GM04503 (cell line): ENCODE measurements at places on chromosomes 12 and 14.
A peak's percentile ranks its signal among the peaks of the same experiment; 100 is the strongest.

DNA sequence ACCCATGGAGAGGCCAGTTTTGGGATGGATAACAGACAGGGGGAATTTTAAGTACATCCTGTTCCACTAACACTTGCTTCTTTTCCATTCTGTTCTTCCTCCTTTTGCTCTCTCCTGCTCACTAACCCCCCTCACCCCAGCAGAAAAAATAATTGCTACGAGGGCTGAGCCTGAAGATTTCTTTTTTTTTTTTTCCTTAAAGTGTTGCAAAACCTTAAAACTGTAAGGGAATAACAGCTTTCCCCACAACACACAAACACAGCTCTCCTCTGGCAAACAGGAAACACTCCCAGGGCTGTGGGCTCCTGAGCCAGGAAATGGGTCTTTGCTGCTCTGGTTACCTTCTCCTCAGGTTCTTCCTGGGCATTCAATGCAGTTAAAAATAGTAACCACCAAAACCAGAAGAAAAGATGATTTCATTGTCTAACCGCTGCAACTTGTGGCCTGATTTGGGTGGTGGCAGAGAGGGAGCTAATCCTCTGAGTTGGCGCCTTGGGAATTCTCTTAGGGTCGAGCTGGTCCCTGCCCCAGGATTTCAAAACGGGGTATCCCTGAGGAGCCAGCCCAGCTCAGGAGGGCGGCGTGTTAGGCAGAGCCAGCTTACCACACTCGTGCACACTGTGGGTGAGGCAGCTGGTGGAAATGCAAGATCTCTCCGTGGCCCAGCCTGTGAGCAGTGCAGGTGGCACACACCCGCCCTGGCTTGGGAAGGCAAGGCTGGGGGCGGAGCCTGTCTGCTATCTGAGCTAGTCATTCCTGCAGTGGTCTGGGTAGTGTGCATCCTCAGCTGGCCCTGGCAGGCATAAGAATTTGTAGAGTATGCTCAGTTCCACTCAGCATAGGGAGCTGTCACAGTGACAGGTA, 17.1 kb upstream of the EMP1 start:
- no peak for DNase-seq

DNA sequence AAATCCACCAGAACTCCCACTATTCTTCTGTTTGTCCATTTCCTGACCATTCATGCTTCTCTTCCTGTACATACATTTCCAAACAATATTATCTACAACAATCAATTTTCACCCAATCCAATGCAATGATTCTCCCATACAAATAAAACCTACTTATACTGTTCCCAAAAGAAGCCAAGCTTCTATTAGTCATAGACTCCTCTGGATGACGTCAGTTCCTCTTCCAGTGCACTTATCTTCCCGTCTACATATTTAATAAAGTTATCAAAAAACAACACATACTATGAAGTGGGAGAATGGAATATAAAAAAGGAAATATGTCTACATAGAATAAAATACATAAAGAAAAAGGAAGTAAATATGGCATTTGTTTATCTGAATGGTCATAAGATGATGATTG, 165.4 kb downstream of the FOXG1 start:
- no peak for DNase-seq

DNA sequence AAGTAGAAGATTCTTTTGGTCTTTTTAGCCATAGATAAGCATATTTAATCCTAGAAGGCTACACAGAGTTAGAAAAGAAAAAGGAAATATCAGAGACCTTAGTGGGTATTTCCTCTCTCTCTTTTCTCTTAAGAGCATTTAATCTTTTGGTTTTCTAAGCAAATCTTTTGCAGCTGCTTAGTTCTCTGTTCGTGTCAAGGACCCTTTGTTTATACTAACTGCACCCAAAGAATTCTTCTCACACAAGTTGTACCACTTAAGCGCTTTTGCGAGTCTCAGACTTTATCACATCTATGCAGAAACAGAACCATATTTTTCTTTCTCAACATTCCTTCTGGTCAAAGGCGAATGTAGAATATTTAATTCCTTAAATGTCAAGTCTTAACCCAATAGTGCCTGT, 17.9 kb upstream of the NID2 start:
- DNase-seq = no peak

DNA sequence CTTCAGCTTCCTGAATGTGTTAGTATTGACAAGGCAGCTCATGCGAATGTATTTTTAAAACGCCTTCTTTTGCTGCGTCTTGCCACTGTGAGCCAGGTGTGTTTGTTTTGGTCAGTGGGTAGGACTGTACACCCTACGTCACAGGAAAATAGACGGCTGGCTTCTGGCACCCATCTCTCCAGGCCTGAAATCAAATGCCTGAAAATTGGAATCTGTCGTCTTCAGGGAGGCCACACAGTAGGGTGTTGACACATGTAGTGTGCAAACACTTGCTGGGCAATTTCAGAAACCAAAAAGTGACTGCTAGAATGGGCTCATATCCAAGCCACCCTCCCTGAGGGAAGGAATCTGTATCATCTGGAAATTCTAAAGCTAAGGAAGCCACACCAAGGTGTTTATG, 209.3 kb downstream of the TTC8 start:
- DNase-seq = no peak

GRCh38 chr14:98963610-98964009, 308.4 kb downstream of the BCL11B start:
- no peak for DNase-seq

DNA sequence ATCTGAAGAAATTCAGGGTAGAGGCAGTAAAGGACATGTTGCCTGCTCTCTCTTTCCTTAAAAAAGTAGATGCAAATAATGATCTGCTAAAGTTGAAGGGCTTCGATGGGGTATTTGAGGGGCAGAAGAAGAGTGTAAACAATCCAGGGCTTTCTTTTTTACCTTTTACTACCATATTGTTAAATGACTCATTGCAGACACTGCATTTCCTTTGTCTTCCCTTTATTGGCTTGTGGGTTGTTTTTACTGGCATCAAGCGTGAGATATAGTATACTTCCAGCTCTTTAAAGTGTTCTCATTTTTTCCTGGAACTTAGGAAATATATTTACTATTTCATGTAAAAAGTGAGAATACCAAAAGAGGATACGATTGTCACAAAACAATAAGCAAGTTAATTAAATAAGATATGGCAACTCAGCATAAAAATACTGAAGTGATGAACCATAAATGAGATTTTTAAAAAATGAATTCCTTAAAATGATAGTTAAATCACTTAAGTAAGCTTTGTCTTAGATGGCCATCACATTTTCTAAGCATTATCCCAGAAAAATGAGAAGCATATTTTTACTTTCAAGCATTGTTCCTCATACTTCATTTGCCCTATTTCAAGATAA, 72.3 kb upstream of the KRAS start:
- no peak for DNase-seq

DNA sequence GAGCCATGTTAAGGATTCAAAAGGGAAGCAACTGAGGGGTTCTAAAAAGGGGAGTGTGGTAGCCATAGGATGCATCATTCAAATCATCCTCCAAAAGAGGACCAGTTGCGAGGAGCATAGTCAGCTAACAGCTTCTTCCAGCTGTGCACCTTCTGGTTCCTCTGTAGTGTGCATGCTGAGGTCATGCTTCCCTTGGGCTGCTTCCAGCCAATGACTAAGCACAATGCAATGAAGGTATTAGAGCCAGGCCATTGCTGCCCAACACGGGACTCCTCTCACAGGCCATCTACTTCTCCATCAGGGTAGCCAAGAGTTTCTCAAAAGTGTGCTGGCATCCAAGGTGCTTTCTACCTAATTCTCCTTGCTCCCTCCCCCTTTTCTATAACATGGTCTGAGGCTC, 69.2 kb upstream of the ARID2 start:
- DNase-seq = no peak

DNA sequence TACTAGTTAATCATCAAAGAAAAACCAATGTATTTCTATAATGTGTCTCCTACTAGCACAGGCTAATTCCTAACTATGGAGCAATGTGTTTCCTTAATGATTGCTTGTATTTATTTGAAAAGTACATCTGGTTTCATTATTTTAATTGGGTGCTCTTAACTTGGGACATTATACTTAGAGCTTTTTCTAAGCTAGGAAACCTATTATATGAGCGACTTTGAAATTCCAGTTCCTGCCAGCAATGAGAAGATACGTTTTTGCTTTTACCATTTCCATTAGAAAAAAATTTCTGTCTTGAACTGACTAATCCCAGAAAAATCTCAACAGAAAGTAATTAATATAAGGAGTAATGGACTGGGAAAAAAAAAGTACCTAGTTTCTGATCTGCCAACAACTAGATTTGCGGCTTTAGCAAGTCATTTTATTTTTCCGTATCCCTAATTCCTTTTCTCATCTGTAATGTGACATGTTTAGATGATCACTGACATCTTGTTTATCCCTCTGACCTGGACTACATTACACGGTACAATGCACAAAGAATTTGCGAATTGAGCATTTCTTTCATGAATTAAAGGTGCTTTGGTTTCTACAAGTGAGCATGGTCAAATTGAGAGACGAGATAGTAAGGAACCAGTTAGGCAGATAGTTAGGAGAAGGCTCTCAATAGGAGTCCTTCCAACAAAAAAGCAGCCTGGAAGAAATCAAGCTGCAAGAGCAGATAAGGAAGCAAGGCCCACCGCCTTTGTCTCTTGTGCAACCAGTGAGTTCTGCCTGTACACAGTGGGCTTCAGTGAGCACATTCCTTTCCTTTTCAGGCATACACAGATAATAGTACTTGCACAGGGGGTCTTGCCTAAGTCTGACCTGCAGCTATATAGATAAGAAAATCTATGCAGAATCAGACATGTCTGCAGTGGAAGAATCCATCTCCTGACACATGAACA, 1765.0 kb upstream of the FLRT2 start:
- no peak for DNase-seq

DNA sequence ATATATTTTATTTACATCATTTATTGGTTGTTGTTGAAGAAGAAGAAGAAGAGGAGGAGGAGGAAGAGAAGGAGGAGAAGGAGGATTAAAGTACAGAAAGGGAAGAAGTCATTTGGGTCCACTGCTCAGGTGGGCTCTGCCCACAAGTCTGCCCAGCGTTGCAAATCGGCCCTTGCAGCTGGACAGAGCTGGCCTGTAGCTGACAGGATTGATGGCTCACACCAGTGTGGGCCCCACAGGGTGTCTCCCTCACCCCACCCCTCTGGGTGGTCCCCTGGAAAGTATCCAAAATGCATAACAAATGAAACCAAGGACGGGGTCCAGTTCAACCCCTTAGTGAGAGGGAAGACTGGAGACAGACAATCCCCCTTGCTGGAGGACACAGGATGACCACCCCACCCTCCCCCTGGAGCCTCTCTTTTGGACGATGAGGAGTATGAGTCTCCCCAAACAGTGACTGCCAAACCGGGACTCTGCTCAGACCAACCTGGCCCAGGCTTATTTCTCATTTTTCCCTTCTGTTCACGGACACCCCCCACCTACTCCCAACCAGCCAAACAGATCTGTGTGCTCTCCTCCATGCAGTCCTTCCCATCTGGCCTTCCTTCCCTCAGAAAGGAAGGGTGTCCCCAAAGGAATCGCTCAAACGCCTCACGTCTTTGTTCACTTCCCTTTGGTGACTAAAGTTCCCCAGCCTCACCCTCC, 17.7 kb downstream of the DPF3 start:
- DNase-seq = no peak

DNA sequence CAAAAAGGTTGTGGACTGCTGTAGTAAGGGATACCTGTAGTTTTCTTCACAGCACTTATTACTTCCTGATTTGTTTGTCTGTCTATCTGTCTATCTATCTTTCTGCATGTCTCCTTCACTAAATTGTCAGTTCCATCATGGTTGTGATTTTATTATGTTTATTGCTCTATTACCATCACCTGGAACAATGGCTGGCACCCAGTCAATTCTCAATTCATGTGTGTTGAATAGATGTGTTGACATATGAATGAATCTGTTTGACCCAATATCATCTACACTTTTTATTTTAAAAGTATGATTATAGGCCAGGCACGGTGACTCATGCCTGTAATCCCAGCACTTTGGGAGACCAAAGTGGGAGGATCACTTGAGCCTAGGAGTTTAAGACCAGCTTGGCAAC, 224.4 kb downstream of the NUBPL start:
- DNase-seq = no peak

DNA sequence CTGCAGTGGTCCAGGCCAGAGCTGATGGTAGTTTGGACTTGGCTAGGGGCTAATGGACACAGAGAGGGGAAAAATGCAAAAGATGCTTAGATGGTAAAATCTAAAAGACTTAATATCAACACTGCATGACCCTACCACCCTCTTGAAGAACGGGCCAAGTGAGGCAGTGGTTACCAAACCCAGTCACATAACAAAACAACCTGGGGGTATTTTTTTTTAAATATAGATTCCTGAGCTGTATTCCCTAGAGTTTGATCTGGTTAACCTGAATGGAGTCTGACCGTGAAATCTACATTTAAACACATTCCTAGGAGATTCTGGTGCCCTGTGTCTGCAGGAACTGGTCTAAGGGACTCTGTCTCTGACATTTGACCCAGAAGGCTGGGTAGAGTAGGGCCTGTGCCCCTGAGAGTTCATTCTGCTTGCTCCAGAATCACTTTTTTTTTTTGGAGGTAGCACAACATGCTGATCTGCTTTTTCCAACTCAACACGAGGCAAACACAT, 15.7 kb downstream of the ABHD4 start:
- no peak for DNase-seq

DNA sequence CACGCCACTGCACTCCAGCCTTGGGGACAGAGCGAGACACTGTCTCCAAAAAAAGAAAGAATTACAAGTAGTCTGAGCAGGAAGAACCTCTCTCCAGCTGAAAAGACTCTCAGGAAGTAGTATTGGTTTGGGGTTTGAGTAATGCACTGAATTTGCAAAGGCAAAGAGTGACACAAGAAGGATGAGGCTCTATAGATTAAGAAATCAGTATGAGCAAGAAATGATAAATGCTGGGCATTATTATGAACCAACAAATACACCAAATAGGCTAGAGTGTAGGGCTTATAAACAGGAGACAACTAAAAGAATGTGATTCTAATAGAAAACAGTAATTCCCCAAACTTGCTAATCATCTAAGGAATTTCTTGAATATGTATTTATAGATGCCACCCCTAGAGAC, 2.6 kb upstream of the SLC35E3 start:
- peak; percentile 14 for DNase-seq

- DNase-seq = no peak
Measured at GRCh38 chr12:67501362-67501761, 147.2 kb upstream of the DYRK2 start.

DNA sequence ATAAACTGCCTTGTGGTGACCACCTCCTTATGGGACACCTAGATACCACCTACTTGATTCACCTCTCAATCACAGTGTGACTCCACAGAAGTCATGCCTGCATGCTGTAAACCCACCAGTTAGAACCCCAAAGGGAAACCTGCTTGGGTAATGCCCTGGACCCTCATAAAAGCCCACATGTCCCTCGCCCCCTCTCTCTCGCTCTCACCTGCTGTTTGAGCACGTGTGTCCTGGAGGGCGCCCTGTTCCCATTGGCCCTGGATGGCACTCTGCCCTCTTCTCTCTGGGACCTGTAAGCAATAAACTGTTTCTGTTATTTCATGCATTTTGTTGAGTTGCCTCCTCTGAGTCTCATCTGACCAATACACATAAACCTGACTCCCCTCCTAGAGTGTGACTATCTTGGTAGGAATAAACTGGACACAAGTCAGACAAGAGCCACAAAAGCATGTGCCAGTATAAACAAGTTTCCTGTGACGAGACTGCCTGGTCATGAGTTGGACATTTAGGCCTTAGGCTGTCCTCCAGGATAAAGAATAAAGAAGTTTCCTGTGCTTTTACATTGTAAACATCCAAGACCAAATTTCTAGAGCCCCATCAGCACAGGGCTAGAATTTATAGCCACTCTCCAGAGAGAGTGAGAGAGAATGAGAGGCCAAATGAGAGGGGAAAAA, 8.6 kb downstream of the IFI27L2 start:
- peak; percentile 66 for DNase-seq
